OCI-M1 (cell line): ENCODE measurements at places on chromosomes 1 and 21.
A peak's percentile ranks its signal among the peaks of the same experiment; 100 is the strongest.

GRCh38 chr1:147292012-147292411 is 49.5 kb downstream of the CHD1L start:
- no peak for DNase-seq

DNA sequence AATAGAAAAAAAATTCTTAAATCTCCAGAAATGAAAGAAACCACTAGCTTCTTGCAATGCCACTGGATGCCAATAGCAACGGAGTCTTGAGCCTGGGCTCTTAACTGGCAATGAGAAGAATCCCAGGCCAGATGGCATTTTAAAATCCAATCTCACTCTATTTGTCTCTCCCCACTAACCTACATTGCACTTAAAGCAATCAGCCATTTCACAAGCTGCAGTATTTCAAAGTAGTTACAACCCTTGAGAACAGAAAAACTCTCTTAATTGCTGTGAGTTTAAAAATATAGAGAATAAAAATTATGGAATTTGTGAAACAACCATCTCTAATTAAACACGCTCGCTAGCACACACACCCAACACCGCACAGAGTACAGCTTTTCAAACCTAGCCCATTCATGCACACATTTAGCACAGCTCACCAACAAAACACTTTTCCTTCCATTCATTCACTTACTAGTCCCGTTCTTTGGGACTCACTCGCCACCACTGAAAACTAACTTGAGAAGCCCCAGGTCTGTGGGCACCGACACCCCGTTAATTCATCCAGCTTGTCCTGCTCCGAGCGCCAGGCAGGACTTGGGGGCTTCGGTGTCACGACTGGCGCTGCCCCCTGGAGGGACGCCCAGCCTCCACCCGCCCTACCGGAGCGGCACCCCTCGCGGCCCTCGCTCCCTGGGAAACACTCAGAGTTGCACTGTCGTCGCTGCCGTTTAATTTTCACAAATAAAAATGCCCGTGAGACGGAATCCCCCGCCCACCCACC is 1.0 kb downstream of the DDAH1 start:
- DNase-seq, result no peak

GRCh38 chr1:207217778-207218511 is 103.5 kb upstream of the CD55 start:
- DNase-seq, result peak; percentile 73

- DNase-seq, result no peak
These were observed 553.6 kb downstream of the PTPRU start for GRCh38 chr1:29789910-29790247.

DNA sequence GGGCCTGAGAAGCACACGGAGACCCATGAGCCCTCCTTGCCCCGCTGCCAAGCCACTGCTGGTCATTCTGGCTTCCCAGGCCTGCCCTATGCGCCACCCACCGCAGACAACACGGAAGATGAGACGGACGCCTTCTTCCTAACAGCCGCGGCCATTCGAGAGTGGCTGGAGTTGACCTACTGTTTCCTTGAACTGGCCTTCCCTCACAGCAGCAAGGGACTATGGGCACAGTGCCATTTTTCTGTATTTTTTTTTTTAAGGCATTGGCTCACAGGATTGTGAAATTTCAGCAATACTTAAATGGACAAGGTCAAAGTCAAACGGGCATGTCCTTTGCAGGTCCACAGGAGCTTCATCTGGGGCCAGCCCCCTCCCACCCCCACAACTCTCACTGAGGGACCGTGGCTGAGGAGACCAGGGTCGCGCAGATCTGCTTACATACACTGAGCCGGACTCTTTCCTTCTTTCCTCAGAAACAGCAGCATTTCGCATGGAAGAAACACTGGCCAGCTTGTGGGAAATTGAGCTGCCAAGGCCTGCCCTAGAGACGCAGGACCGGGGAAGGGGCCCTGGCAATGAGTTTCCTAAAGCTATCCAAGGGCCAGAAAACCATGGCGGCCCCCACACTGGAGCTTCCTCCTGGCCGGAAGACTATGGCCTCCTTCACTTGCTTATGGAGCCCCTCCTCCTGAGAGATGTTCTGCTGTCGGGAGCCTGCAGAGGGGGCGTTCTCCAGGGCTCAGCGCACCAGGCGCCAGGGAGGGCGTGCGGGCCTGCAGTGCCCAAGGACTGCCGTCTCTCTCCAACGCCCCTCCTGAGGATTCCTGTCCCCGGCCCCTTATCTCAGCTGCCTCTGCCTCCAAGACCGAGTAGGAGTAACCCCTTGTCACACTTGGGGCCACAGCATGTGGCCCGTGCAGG is 98.9 kb downstream of the PGBD5 start:
- no peak for DNase-seq

DNA sequence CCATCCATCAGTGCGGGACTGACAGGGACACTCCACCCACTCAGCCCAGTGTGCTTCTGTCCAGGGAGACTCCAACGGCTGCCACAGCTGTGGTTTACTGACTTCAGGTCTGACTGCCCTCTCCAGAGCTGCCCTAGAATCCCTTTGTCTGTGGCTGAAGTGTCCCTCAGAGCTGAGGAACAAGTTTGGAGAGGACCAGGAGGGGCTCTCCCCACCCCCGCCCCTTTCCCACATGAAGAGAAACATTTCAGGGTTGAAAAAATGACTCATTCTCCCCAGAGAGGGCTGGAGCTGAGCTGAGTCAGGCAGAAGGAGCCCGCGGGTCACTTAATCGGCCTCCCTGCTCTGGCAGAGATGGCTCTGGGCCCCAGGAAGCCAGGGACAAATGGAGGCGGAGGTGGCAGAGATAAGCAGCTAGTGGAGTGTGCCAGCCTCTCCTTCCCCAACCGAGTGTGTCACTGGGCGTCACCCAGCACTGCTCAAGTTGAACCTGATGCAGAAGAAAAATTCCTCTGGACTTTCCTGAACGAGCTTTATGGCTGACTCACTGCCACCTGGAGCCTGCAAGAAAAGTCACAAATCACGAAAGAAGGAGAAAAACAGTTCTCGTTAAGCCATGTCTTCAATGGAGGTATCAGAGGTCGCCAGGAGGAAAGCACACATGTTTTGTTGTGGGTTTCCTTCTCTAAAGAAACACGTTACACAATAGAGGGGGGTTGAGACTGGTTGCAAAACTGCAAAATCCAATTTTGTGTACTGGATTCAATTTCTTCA is 34.3 kb upstream of the ECE1 start:
- peak; percentile 74 for DNase-seq

DNA sequence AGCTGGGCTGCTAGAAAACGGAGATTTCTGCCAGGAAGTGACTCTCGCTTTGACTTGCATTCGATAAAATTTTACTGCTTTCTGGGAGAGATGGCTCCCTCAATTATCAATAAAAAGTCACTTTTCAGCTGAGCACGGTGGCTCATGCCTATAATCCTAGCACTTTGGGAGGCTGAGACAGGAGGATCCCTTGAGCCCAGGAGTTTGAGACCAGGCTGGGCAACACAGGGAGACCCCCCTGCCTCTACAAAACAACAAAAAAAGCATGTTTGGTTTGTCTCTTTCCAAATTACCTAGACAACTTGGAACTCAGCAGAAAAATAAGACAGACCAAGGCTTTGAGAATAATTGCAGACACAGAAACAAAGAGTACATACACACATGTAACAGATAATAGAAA is 12.9 kb upstream of the ENSA start:
- DNase-seq, result no peak

DNA sequence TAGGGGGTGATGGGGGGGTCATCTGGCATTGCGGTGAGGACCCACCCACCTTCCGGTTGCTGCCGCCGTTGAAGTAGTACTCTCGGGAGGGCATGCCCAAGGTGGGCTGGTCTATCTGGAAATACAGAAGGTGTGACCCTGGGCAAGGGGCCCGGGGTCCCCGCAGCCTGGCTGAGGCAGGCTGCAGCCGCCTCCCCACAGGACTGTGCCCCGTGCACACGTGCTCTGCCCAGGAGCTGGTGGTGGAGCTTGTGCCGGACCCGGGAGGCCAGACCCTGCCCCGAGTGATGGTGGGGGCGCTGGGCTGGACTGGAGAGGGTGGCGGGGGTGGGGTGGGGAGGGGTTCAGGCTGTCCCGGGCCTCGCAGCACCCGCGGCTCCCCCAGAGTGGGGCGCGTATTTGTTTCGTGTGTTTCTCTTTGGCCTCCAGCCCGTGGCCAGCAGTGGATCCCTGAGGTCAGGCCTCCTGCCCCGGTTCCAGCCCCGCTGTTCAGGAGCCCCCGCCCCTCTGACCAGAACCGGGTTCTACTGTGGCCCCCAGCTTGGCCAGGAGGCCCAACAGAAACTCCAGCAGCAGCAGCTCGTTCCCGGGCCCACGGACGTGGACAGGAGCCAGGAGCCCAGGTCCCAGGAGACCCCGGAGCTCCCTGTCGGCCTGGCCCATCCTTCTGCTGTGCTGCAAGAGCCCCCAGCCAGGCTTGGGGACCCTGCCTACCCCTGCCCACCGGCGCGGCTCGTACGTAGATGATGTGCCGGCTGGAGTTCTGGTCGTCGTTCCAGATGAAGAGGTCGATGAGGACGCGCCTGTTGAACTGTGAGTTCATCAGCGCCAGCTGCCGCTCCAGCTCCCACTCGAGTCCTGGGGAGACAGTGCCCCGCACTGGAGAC is 19.2 kb downstream of the PRXL2B start:
- DNase-seq, result no peak

GRCh38 chr1:207081088-207081487 is 7.6 kb upstream of the C4BPB start:
- DNase-seq, result no peak

- DNase-seq, result no peak
These were observed 85.0 kb downstream of the UROD start for GRCh38 chr1:45097079-45097478.

DNA sequence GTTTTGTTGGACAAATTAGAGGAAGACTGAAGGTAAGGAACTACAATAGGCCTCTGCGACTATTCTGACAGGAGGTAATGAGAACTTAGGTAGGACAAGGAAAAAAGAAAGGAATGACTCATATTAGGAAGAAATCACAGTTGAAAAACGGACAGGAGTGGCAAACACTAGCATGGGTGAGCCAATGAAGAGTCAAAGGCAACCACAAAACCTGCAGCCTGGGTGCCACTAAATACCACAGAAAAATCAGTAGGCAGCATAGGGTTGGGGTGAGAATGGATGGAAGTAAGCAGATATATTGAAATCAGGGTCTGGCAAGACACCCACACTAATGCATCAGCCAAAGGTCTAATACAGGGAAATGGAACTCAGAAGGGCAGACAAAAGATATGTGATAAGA is 10.0 kb downstream of the RBM34 start:
- DNase-seq, result no peak

DNA sequence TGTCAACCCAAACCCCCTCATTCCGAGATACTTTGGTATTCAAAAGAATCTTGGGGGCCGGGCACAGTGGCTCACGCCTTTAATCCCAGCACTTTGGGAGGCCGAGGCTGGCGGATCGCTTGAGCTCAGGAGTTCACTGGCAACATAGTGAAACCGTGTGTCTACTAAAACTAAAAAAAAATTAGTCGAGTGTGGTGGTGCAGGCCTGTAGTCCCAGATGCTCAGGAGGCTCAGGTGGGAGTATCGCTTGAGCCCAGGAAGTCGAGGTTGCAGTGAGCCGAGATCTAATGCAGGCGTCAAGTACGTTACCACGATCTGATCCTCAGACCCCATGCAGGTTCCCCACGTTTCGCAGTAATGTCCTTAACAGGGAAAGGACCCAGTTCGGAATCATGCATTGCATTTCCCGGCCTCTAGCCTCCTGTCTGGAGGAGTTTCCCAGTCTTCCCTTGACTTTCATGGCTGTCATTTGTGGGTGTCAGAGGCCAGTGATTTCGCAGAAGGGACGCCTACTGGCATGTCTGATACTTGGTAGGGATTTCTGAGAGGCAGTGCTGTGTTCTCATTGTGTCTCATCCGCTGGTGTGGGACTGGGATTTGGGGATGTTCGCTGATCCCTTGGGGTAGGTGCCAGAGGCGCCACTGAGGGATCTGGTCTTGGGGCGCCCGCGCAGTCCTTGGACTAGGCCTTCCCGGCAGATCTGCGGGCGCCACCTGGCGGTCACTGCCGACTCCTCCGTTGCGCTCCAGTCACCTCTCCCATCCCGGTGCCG is 39.3 kb upstream of the HMGN1 start:
- peak; percentile 97 for DNase-seq

- DNase-seq, result peak; percentile 41
These were observed 5.0 kb downstream of the NGF start for GRCh38 chr1:115332813-115333608.

DNA sequence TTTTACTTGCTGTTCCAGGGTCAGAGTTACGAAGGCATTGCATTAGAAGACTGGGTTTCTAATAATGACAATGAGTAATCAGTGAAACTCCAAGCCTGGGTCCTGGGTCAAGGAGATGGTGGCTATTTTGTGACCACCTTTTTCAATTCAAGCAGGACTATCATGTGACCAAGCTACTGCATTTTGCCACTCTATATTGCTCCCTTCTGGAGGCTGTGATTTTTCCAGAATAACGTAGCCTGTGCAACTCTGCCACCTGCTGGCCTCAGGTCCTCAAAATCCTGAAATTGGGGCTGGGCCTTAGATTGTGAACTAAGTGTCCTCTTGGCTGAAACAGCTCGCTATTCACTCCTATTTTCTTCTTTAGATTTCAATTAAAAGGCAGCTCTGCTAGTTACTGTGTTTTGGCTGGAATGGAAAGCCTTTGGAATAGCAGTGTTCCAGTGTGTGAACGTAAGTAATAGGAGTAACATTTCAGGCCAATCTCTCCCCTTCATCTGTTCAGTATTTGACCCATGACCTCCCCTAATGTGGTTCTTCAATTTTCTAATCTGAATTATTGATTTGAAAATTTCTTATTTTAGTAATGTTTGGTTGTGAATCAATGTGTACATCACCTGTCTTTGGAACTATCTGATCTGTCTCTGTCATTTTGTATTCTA is 52.9 kb upstream of the CD46 start:
- peak; percentile 89 for DNase-seq

DNA sequence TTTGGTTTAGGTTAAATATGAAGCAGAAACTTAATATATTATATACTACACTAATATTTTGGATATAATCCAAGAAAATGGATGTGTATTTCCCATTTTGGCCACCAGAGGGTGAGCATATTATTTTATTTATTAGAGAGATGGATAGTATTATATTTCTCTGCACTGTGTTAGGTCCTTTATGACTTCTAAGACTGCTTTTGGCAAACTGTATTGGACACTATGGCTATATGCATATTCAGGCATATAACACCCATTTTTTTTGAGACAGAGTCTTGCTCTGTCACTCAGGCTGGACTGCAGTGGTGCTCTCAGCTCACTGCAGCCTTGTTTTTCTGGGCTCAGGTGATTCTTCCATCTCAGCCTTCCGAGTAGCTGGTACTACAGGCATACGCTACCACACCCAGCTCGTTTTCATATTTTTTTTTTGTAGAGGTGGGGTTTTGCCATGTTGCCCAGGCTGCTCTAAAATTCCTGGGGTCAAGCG is 17.8 kb upstream of the PGM1 start:
- DNase-seq, result peak; percentile 51

DNA sequence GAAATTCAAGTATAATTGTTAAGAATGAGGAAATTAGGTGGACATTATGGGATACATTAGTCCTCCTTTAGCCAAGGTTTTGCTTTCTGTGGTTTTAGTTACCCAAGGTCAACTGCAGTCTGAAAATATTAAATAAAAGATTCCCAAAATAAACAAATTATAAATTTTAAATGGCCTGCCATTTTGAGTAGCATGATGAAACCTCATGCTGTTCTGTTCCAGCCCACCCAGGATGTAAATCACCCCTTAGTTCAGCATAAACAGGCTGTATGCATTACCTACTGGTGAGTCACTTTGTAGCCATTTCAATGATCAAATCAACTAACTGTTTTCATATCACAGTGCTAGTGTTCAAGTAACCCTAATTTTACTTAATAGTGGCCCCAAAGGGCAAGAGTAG is 132.5 kb upstream of the LYPLAL1 start:
- DNase-seq, result peak; percentile 72

GRCh38 chr1:196295766-196296165 is 312.5 kb downstream of the KCNT2 start:
- DNase-seq, result no peak

GRCh38 chr1:230684146-230684545 is 29.8 kb downstream of the AGT start:
- no peak for DNase-seq
